NCI-H2081 (cell line): ENCODE measurements at places on chromosomes 1 and 21.

- DNase-seq: no peak
These were observed 19.3 kb downstream of the MIIP start for GRCh38 chr1:12038356-12039163.

- DNase-seq: no peak
These were observed 144.2 kb upstream of the KRTAP19-8 start for GRCh38 chr21:31182231-31183140.

DNA sequence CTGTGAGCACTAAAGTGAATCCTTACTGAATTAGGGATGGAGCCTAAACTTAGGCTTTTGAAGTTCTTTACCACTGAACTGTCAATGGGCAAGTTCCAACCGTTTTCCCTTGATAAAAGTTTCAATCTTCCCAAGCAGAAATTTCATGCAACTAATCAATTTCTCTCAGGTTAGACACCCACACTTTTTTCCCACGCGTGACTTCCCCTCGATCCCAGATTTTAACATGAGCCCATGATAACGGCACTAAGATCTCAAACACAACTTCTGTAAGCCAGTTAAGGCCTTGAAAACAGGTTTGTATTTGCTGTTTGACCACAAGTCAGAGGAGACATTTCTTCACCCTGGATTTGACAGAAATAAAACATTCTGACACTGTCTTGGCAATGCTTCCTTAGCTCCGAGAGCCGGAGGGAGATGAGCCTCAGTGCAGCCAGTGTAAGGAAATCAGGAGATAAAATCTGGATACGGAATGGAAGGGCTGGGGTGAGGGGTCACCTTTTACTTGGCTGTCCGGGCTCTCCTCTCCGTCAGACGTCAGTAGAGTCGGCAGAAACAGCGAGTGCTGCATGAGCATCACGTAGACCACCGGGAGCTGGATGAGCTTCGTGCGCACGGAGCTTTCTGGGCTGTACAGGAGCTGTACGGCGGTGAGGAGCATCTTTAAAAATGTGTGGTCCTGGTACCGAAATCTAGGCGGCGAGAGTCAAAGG, 39.7 kb downstream of the MRAP start:
- DNase-seq: no peak

DNA sequence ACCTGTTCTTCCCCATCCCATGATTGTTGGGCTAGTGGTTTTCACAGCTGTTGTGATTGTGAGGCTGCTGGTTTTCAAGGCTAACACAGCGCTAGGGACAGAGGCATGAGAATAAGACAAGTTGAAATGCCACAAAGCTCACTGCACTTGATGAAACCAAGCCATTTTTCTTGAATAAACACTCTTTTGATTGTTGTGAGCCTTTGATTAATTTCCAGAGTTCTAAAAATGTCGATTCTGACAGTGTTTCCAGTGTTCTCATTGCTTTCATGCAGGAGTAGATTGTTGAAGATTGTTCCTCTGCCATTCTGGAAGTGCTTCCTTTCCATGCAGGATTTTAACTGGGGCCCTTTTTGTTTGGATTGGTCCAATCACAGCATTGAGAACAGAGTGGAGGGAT, 134.9 kb upstream of the GRIK3 start:
- no peak for DNase-seq

GRCh38 chr1:22584970-22585369, 21.7 kb downstream of the EPHA8 start:
- DNase-seq: no peak

GRCh38 chr1:166975361-166976129, at the start of gene ILDR2:
TSS of gene ILDR2 (minus strand) at chr1:166975540. CDS start at chr1:166975268, 272 bp downstream.
- DNase-seq: peak; percentile 45

GRCh38 chr1:50502147-50502546, 78.9 kb upstream of the DMRTA2 start:
- no peak for DNase-seq
